ENCODE measurements at places on chromosomes 13 and 19.

DNA sequence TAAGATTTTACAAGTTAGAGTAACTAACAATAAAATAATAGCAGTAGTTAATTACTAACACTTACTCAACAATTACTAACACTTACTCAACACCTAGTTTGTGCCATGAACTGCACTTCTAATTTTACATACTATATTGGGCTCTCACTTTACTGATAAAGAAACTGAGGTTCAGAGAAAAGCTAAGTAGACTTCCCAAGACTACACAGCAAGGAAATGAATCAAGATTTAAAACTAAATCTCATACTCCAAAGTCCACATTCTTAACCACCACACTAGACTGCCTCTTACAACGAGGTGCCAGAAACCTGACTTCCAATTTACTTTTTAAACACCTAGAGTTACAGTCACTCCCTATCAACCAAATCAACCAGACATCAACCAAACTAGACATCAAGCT is 25.1 kb downstream of the RBM26 start:
- peaks cover 30% of the 10 kb centered on the region for H3K4me1 ChIP-seq
- peak overlapping the region; percentile 63 for H3K4me3 ChIP-seq
- H3K27me3 ChIP-seq: no peaks in the 10 kb centered on the region
- no peak overlapping the region for H3K27ac ChIP-seq

DNA sequence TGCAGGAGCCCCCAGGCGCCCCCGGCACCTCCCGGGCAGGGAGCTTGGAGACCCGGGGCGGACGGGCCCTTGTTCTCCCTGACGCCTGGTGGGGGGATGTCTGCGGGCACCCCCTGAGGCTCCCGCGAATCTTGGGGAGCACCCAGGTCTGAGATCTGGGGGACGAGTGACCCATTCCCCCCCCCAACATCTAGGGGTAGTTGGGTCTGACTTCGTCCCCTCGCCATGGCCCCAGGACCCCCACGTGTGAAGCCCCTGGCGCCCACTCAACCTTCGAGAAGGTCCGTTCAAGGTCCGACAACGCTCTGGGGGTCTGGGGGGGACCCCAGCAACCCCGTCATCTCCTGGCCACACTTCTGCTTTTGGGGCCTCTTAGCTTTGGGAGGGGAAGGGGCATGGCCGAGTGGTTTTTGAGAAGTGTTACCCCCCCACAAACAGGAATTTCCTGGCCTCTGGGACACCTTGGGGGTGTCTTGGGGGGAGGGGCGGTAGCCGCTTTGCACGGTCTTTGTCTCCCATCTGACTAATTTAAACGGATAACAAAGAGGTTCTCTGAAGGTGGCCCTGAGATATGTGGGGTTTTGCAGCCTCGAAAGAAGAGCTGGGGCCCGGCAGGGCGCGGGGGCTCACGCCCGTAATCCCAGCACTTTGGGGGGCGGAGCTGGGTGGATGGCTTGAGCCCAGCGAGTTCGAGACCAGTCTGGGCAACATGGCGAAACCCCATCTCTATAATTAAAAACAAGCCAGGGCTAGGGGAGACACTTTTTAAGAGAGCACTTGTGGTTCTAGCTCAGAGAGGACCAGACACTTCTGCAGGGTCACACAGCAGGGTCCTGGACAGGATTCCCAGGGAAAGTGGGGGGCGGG is 608 bp downstream of the CNN2 start:
- H3K27ac ChIP-seq: peak overlapping the region; percentile 90
- no peak for DNase-seq
- peak overlapping the region; percentile 96 for H3K4me3 ChIP-seq
- no peaks in the 10 kb centered on the region for H3K27me3 ChIP-seq

DNA sequence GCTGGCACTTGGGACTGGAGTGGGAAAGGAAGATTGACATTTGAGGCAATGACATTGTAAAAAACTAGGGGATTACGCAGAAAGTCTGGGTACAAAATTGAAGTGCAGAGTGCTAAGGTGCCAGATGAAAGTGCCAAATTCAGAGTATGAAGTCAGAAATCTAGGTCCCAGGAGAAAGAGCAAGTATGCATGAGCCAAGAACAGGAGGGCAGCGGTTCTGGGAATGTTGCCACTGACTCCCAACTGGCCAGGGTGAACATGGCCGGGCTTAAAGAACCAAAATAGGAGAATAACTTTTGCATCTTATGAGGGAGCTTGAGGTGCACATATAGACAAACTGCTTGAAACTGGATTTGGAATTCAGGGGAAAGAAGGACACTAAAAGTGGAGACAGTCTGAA is 495.8 kb upstream of the KLF12 start:
- H3K27me3 ChIP-seq: no peaks in the 10 kb centered on the region
- H3K4me3 ChIP-seq: no peak overlapping the region
- no peak overlapping the region for H3K27ac ChIP-seq
- DNase-seq: no peak
- H3K36me3 ChIP-seq: no peaks in the 10 kb centered on the region

- peaks cover 76% of the 10 kb centered on the region for H3K27me3 ChIP-seq
- no peak overlapping the region for H3K4me3 ChIP-seq
These were observed 213.7 kb downstream of the TEX29 start for GRCh38 chr13:111533900-111534683.

DNA sequence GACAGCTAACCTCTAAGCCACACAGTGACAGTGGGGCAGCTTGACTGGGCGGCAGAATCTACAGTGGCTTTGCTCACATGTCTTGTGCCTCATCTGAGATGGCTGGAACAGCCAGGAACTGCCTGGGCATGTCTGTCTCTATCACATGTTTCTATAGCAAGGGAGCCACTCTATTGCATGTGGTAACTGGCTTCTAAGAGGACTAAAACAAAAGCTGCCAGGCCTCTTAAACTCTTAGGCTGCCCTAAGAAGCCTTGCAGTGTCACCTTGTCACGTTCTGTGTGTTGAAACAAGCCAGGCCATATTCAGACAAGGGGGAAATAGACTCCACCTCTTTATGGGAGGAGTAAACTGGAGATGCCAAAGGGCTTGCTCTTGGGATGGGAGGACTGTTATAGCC is 122.9 kb upstream of the MAB21L1 start:
- H3K4me3 ChIP-seq: no peak overlapping the region
- no peaks in the 10 kb centered on the region for H3K4me1 ChIP-seq
- H3K36me3 ChIP-seq: no peaks in the 10 kb centered on the region
- no peak overlapping the region for H3K27ac ChIP-seq

DNA sequence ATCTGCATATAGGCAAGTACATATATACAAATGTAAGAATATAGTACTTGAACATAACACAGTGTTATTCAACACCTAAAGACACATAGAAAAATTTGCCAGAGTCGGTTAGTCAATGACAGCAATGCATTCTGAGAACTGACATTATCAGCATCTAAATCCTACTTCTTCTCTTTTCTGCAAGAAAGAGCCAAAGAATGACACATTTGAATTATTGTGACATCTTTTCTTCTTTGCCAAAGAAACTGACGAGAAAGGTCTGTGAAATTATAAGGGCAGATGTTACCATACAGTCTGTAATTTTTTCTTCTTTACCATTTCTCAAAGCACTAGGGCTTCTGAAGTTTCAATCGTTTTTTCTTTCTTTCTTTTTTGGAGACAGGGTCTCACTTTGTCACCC is 350.9 kb upstream of the NBEA start:
- no peak for DNase-seq
- H3K27me3 ChIP-seq: no peaks in the 10 kb centered on the region
- H3K27ac ChIP-seq: no peak overlapping the region
- H3K36me3 ChIP-seq: no peaks in the 10 kb centered on the region

- H3K4me1 ChIP-seq: peaks cover 5% of the 10 kb centered on the region
- no peaks in the 10 kb centered on the region for H3K36me3 ChIP-seq
- peak; percentile 77 for DNase-seq
- H3K27ac ChIP-seq: peak overlapping the region; percentile 88
These were observed 20.2 kb downstream of the BBC3 start for GRCh38 chr19:47210689-47211316.

DNA sequence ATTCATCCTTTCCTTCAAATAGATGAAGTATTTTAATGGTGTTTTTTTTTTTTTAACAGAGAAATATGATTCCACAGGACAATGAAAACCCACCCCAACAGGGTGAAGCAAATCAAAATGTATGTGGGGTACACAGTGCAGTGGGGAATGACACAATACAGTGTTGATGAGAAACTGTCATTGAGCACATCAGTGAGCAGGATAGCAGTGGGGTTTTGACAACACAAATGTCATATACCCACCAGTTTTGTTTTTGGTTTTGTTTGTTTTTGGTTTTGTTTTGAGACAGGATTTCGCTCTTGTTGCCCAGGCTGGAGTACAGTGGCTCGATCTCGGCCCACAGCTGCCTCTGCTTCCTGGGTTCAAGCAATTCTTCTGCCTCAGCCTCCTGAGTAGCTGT is 29.2 kb downstream of the ZNF844 start:
- no peak for DNase-seq
- peaks cover 4% of the 10 kb centered on the region for H3K4me1 ChIP-seq
- H3K27ac ChIP-seq: no peak overlapping the region
- H3K4me3 ChIP-seq: no peak overlapping the region
- H3K27me3 ChIP-seq: peaks cover 10% of the 10 kb centered on the region
- H3K36me3 ChIP-seq: peaks cover 2% of the 10 kb centered on the region

GRCh38 chr19:40249201-40249600 is 22.7 kb upstream of the CCNP start:
- H3K27me3 ChIP-seq: no peaks in the 10 kb centered on the region
- H3K4me1 ChIP-seq: peaks cover 24% of the 10 kb centered on the region
- no peak overlapping the region for H3K4me3 ChIP-seq

DNA sequence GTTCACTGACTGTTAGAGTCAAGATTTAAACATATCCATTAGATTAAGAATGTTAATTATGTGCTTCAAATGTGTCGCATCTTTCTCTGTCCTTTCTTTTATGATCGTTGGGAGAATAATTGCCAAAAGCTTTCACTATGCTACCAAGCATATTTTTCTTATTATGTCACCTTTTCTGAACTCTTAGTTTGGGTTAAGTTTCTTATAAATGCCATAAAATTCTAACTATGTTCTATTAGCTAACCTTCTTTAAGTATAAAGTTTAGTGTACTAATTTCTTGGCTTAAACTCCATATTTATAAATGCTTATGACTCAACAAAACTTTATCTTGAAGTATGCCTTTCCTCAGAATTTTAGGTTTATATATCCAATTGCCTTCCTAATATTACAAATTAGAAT is 1759.4 kb downstream of the PCDH9 start:
- H3K27ac ChIP-seq: no peak overlapping the region
- no peaks in the 10 kb centered on the region for H3K27me3 ChIP-seq
- no peaks in the 10 kb centered on the region for H3K36me3 ChIP-seq
- H3K4me1 ChIP-seq: no peaks in the 10 kb centered on the region

DNA sequence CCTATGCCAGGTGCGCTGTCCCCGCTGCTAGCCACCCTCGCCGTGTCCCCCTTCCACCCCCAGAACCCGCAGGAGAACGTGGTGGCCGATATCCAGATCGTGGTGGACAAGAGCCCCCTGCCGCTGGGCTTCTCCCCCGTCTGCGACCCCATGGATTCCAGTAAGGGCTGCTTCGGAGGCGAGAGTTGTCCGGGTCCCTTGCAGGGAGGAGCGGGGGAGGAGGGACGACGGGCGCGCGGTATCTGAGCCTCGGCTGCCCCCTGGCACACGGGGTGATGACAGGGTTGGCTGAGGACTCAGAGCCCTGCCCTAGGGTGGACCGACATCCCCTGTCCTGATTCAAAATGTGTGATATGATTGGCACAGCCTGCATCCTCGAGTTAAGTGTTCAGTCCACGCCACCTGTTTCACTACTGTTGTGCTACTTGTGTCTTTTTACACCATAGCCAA is 653 bp downstream of the MVB12A start:
- peak overlapping the region; percentile 43 for H3K27ac ChIP-seq
- H3K4me1 ChIP-seq: peaks cover 22% of the 10 kb centered on the region
- H3K4me3 ChIP-seq: peak overlapping the region; percentile 90
- DNase-seq: no peak
- H3K27me3 ChIP-seq: no peaks in the 10 kb centered on the region
- H3K36me3 ChIP-seq: peaks cover 4% of the 10 kb centered on the region

DNA sequence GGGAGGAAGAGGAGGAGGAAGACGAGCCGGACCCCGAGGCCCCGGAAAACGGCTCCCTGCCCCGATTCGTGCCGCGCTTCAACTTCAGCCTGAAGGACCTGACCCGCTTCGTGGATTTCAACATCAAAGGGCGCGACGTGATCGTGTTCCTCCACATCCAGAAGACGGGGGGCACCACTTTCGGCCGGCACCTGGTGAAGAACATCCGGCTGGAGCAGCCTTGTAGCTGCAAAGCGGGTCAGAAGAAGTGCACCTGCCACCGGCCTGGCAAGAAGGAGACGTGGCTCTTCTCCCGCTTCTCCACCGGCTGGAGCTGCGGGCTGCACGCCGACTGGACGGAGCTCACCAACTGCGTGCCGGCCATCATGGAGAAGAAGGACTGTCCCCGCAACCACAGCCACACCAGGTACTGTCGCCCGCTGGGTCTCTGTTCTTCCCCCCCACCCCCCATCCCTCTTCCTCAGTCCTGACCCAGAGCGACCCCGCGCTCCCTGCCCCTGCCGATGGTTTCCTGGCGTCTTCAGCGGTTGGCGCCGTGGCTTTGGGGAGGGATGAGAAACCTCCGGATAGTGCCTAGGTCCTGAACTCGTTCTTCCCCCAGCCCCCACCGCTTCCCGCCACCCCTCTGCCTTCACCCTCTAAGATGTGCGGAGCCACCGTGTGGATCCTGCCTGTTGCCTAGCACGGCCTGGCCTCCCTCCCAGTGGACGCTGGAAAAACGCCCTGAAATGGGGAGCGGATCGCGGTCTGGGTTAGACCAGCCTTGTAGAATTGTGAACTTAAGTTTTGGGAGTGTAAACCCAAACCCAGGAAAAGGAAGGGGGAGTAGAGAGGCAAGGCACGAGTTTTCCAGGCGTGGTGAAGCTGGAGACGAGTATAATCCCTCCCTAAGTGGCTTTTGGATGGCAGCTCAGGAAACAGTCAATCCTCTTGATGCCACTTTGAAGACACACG is 1.5 kb downstream of the HS6ST3 start:
- no peak for DNase-seq
- H3K27ac ChIP-seq: no peak overlapping the region
- peaks cover 2% of the 10 kb centered on the region for H3K36me3 ChIP-seq
- H3K4me3 ChIP-seq: peak overlapping the region; percentile 39
- no peaks in the 10 kb centered on the region for H3K4me1 ChIP-seq

- no peak for DNase-seq
- H3K27ac ChIP-seq: no peak overlapping the region
- peaks cover 5% of the 10 kb centered on the region for H3K27me3 ChIP-seq
- H3K4me3 ChIP-seq: no peak overlapping the region
- H3K36me3 ChIP-seq: no peaks in the 10 kb centered on the region
- peaks cover 3% of the 10 kb centered on the region for H3K4me1 ChIP-seq
These were observed 687.8 kb downstream of the DIAPH3 start for GRCh38 chr13:59475911-59476310.
